ENCODE measurements at places on chromosomes 3 and 15.

- no peak for DNase-seq
Measured at GRCh38 chr3:186949281-186949982, 19.1 kb downstream of the ST6GAL1 start.

GRCh38 chr3:142962520-142963233 lies 797 bp downstream of the PAQR9 start:
- no peak for DNase-seq

DNA sequence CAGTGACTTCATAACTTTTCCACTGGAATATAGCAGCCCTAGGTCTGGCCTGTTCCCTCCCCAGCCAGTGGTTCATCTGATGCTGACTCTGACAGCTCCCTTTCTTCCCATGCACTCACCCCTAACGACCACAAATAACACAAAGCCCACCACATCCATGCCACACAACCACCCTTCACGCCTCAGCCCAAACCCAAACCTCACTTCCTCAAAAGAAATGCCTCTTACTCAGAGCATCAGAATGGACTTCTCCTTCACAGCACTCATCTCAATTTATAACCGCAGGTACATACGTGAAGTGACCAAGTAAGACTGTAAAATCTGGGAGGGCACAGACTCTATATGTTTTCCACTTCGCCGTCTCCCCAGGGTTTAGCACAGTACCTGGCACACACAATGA lies 1.1 kb downstream of the RBSN start:
- DNase-seq = no peak

DNA sequence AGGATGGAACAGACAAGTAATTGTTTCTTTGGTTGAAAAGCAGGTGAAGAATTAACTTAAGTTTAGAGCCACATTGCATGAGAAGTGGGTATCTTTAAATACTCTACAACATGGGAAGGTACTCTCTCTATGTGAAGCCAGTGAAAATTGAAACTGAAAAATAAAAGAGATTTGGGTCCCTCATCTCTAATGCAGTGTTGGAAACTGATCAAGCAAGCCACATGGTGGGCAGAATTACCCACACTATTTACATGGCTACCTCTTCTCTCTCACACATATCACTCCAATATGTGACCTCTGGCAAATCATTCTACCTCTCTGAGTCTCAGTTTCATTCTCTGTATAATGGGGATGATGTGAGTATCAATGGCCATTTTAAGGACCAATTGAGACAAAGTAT lies 339.0 kb downstream of the IL5RA start:
- DNase-seq = no peak

DNA sequence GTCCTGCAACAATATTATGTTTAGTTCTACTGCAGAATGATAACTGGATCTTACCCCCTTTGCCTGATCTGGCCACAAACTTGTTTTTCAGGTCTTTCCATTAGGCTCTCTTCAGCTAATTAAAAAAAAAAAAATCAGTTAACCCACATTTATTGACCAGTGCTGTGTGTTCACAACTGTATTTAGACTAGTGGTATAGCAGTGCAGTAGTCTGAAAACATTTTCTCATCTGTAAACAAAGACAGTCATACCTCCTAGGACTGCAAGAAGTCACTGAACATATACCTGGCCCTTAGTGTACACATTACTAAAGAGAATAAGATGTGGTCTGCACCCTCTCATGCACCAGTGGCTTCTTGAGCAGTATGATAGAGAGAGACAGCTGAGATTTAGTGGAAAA lies 22.5 kb downstream of the LPP start:
- no peak for DNase-seq

GRCh38 chr3:37130448-37130847 lies 43.9 kb downstream of the LRRFIP2 start:
- DNase-seq = no peak

DNA sequence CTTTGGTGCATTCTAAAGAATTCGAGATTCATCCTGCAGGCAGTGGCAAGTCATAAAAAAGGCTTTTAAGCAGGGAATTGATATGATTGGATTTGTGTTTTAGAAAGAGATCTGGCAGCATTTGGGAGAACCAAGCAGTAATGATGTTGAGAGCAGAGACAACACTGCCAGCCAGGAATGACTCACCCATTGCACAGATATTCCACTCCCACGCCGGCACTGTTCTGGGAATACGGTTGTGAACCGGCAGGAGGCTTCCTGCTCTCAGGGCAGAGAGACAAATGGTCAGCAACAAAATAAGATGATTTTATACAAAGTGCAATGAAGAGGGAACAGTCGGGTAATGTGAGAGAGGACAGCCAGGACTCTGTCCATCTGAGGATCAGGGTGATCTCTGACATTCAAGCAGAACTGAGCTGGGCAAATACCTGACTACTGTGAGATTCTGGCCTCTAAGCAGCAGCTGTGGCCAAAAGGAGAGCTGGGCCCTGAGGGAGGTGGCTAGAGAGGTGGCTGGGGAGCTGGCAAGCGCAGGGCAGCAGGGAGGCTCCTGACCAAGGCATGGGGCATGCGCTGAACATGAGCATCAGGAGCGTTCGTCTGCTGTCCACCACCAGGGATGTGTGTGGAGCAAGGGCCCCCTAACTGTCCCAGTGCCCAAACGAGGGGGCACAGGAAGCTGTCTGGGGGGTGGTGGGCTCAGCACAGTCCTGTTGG lies 56.1 kb upstream of the PLXNA1 start:
- no peak for DNase-seq

DNA sequence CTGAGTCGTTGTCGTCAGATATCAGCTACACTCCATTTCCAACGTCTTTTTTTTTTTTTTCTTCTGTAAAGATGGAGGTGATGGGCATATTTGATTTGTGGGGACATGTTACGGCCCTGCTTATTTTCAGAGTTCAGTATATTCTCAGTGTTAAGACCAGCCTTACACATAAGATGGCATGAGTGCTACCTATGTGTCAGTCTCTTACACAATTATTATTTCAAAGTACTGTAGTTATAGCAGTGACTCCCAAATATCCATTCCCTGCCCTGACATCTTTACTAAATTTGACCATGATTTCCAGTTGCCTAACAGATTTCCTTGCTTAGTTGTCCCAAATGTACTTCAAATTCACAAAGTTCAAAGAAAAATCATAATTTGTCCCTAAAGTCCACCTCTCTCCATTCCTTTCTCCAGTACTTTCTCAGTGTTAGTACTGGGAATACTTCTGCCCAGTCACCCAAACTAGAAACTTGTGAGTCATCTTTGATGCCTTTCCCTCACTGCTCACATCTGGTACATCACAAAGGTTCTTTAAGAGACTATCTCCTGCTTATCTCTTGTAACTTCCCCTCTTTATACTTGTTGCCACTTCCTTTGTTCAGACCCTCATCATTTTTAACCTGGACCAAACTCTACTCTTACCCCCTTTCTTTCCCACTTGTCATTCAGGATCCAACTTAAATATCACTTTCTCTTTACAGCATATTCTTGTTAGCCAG lies 67.0 kb downstream of the ZNF609 start:
- no peak for DNase-seq

DNA sequence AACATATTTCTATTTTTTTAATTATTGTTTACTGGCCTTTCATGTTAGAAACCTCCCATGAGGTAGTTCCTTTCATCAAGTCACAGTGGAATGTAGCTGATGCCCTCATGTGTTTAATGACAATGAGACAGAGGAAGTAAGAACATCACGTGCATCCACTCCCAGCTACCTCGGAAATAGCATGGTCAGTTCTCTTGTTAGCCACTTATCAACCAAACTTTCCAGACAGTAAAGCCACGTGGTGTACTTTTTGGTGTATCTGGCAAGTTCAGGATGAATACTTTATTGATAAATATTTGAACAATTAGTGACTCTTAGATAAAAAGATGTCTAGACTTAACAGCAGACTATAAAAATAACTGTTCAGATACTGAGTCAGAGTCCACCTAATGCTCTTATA lies 781.7 kb downstream of the MECOM start:
- no peak for DNase-seq

- DNase-seq = no peak
Measured at GRCh38 chr3:106616556-106616955, 747.7 kb upstream of the CBLB start.

- no peak for DNase-seq
Measured at GRCh38 chr15:46315434-46315833, 680.6 kb downstream of the SQOR start.

GRCh38 chr3:73073091-73073707 lies 11.7 kb downstream of the EBLN2 start:
- no peak for DNase-seq

DNA sequence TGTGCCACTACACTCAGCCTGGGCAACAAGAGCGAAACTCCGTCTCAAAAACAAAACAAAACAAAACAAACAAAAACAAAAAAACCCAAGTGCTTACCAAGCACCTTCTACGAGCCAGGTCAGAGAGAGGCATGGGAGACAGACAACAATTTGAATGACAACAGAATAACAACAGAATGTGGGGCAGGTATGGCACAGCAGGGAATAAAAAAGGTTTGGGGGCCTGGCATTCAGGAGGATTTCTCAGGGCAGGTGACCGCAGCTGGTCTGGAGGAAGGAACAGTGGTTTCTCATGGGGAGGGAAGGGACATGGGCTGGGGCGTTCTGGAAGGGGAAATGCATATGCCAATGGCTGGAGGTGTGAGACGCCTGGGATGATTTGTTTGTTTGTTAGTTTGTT lies 22.5 kb upstream of the PARL start:
- DNase-seq = no peak

DNA sequence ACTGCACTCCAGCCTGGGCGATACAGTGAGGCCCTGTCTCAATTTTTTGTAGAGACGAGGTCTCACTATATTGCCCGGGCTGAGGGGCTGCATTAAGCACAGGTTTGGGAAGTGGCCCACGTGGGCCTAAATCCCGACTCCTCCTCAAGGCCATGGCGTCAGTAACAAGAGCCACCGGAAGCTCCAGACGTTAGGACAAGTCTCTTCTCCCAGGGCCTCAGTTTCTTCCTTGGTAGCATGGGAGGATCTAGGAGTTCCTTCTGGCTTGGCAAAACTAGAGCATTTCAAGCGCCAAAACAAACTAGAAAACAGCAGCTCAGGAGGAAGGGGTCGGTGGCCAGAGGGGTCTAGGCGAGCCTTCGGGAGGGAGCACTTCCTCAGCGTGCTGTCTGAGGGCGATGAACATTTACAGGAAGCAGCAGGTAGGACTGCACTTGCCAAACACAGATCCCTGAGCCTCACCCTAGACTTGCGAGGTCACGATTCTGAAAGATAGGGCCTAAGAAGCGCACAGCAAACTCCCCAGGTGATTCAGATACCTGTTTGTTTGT lies 536 bp downstream of the SNAPC5 start:
- DNase-seq = no peak

GRCh38 chr15:33104212-33104611 lies 90.3 kb downstream of the FMN1 start:
- no peak for DNase-seq

DNA sequence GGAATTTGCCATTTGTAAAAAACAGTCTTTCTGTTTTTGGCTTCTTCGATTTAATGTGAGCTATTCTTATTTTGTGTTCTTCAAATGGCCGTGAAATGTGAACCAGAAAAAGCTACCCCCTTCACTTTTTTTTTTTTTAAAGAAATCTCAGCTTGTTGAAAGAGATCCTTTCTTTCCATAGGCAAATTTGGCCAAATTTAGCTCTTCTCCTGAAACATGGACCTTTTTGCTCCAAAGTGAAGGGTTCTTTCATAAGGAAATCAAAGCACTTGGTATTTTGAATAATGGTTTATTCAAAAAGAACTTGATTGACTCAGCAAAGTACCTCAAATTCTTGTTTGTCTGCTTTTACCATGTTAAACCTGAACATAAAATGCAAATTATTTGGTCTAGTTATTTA lies 10.1 kb downstream of the RCN2 start:
- DNase-seq = no peak

All from sciatic nerve (tissue), 2 donors.